ENCODE measurements at places on chromosomes 12 and 14.

GRCh38 chr12:124480469-124481256, 86.7 kb downstream of the NCOR2 start:
- peak; percentile 79 for DNase-seq

DNA sequence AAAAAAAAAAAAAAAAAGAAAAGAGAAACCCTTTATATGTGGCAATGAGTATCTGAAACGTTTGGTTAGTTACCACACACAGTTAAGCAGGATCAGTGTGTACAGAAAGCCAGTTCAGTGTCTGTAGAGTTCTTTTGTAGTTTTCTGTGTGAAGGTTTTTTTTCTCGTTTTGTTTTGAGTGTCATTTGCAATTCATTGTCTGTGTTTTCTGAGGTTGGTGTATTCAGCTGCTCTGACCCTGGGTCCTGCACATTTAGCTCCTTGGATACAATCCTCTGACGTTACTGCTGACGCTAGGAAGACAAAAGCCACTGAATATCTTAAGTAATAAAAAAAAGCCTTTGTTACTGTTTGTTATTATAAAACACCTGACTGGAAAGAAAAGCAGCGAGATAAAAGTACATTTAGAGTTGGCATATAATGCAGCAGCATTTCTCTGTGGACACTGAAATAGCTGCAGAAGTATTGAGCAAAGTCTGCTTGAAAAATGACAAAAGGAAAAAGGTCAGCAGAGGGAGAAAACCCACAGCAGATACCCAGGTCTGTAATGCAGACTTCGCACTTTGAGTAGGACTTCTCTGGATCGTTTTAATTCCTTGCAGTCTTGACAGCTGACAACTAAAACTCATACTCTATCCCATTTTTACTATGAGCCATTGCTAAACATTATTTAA, 89.0 kb downstream of the POLR3B start:
- DNase-seq = no peak

DNA sequence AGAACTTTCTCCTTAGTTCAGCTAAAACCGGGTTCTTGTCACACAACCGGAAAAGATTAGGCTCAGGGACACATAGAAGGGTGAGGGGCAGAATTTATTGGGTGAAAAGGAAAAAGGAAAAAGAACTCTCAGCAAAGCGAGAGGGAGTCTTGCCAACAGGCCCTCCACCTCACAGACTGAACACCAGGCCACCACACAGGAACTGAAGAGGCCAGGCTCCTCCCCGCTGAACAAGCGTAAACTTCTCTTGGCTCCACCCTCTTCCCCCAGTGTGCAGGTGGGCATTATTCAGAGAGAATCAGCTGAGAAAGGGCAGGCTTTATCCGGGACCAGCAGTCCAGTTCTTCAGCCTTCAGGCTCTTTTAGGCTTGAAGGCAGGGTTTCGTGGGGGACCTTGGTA, 125.6 kb upstream of the FGD4 start:
- no peak for DNase-seq

- DNase-seq = no peak
Measured at GRCh38 chr12:65121049-65121955, at the start of gene WIF1. TSS of gene WIF1 (minus strand) at chr12:65121305. CDS start at chr12:65121191, 114 bp downstream.

DNA sequence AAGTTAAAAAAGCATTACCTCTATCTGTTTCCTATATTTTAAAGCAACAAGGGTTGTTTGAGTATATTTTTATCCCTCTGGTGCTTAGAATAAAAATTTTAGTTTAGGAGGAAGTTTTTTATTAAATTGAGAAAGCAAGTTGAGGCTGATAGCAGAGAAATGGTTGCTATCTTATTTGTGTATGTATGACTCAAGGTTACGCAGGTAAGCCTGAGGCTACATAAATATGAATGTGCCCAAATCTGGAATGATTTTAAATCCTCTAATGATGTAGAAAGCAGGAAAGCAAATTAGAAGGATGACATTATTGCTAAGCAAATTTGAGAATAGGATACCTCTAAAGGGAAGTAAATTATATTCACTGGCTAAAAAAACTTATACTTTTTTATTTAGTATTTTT, 109.8 kb downstream of the ACSS3 start:
- DNase-seq = no peak

DNA sequence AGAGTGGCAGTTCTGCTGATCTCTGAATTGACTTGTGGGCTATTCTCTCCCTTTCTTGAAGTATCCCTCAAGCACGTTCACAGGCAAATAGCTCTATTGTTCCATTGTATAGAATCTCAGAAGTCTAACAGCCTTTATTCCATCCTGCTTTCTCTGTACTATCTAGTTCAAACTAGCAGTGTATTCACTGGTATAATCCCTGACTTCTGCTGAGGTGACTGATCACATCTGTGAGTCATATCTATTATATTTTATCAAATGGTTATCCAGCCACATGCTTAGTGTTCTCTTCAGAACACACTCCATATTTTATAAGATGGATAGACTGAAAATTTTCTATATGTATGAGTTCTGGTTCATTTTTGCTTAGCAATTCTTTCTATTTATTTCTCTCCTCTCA, 866.1 kb downstream of the C12orf50 start:
- DNase-seq = no peak

GRCh38 chr12:65430006-65430405, 151.5 kb downstream of the MSRB3 start:
- no peak for DNase-seq

DNA sequence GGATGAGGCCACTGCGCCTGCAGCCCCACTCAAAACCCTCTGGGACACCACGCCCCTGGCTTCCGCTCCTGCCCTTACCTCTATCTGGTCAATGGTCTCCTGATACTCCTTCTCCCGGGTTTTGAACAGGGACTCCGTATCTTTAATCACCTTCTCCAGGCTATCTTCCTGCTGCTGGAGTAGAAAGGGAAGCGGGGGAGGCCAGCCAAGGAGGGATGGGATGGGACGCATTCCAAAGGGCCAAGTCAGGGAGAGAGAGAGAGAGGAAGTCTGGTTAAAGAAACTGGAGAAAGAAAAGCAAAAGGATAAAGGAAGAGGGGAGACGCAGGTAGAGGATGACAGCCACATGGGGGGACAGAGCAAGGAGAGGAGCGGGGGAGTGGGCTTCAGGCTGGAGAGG, 7.9 kb downstream of the IFFO1 start:
- no peak for DNase-seq

GRCh38 chr14:32134448-32135097, 57.5 kb downstream of the ARHGAP5 start:
- DNase-seq = no peak

DNA sequence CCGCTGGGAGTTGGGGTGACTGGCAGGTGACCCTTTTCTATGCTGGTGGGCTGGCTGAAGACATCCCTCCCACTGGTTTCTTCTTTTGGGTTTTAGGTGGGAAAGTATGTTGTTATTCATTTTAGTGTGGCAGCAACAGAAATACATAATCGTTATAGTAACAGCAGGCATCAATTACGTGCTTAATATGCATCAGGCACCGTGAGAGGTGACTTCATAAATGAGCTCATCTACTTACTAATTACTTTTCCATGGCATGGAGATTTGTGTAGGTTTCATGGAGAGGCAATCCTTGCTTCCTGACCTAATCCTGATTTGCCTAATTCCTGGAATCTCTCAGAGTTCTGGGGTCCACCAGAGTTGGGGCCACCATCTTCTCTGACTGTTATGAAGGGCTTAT, 13.4 kb upstream of the CELA1 start:
- no peak for DNase-seq

DNA sequence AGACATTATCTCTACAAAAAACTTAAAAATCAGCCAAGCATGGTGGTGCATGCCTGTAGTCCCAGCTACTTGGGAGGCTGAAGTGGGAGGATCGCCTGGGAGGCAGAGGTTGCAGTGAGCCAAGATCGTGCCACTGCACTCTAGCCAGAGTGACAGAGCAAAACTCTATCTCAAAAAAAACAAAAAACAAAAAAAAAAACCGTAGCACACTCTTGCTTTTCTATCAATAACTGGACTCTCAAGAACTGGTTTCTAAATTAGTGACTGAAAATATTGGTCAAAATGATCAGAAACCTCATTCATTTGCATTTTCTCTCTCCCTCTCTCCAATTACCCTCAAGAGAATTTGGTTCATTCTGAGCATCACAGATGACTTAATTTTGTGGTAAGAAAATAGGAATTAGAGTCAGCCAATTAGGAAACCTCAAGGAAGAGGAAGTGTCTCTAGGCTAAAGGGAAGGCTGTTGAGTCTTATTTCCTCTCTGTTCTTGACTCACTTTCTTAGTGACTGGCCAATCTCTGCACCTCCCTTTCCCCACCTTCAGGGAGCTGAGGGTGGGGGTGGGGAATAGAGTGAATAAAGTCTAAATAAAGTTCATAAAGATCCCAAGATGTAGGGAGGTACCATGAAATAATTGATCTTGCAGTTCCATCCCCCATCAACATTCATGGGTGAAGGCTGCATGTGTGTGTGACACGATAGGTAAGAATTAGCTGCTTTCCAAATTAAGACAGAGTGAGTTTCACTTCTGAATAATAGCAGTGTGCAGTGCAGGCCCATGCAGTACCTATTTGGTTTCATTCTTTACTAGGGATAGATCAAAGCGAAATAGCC, 6.8 kb upstream of the PSMA6 start:
- no peak for DNase-seq

DNA sequence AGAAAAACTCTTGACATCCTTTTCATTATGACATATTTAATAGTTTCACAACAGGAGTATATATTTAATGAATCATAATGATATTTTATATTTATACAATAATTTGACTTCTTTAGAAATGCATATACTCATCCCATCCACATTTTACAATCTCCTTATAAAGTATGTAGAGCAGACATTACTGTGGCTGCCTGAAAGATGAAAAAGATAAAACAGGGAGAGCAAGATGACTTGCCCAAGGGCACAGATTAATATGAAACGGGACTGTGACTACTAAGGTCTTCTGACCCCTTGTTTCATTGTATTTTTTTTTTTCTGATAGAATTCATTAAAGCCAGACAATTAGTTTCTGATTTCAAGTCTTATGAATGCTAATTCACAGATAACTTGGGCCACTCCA, 293.6 kb downstream of the SOX5 start:
- DNase-seq = no peak

DNA sequence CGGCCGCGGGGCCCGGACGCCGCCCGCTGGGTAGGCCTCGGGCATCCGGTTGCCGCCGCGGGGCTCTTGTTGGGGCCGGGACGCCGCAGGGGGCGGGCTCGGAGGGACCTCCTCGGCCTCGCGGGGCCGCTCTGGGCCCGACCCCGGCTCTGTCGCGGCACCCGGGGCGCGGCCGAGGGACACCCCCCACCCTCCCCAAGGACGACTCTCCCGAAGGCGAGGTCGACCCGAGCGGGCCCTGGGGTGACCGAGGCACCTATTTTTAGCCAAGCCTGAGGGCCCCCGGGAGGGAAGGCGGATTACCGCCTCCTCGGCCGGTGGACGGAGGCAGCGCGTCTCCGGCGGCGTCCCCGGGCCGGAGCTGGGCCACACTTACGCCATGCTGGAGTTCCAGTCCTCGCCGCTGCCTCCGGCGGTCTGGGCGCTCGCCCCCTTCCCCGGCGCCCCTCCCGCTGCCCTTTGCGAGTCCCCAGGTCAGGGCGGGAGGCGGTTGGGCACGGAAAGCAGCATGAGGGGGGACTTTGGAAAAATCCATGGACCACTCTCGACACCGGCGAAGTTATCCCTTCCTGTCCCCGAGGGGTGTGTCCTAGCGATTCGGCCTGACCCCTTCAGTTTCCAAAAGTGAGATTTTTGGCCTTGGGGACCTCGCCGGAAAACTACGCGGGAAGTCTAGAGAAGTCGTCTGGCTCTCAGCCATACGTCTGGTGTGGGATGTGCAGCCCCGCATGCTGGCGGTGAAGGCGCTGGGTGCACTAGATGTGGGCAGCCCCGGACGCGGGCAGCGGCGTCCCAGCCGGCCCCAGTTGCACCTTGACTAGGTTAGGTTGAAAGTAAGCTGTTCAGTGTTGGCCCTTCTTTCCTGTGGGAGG, 699 bp downstream of the KTN1 start:
- DNase-seq = no peak

- DNase-seq = no peak
Measured at GRCh38 chr12:106345746-106346145, 11.8 kb upstream of the POLR3B start.

- DNase-seq = no peak
Measured at GRCh38 chr14:72847721-72848120, 46.2 kb downstream of the DPF3 start.

GRCh38 chr12:110109037-110109836, 14.9 kb upstream of the IFT81 start:
- DNase-seq = peak; percentile 99

GRCh38 chr14:75812622-75813021, 151.6 kb downstream of the TTLL5 start:
- DNase-seq = no peak

- DNase-seq = peak; percentile 32
Measured at GRCh38 chr14:102050625-102051024, 36.2 kb downstream of the HSP90AA1 start.

DNA sequence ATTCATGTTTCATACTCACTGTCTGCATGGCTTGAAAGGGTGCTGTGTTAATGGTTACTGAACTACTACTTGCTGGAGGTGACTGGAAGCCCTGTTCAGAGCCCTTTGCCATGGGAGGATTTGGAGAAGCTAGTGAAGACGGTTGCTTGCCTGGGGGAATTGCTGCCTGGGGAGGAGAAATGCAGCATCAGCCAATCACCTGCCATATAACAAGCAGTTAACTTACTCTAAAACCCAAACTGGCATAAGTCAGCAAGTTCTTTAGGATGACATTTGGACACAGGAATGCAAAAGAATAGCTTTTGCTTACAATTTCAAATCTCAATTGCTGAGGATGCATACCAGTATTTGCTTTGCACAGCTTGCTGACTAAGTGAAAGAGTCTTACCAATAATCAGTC, 23.4 kb upstream of the IPO8 start:
- peak; percentile 72 for DNase-seq

DNA sequence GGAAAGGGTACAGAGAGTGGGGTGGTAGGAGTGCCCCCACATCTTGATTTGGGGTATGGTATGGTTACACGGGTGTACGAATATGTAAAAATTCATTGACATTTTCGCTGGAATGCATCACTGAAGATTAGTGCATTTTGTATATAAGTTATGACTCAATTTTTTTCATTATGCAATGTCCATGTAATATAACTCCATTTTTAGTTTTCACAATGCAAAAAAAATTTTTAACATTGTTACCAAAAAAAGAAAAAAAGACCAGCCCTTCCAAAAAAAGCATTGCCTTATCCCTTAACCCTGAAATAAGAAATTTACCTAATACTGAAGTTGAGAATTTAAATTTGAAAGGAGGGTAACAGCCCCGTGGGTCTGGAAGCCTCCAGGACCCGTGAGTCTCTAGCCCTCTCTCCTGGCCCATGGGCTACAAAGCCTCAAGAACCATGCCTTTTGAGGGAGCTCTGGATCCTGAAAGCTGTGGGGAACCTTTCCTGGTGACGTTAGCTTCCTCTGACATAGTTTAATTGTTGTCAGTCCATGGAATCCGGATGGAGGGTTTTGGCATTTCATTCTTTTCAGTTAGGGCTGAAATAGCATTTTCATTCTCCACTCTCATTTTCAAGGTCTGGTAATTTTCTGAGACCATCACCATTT, 55.6 kb upstream of the ACTN1 start:
- no peak for DNase-seq

GRCh38 chr14:55771242-55771981, 191.4 kb downstream of the KTN1 start:
- no peak for DNase-seq

GRCh38 chr12:6364044-6364374, 11.4 kb downstream of the SCNN1A start:
- DNase-seq = no peak

- DNase-seq = no peak
Measured at GRCh38 chr14:57169901-57170300, 98.8 kb downstream of the EXOC5 start.

GRCh38 chr12:34598851-34599529, 576.7 kb downstream of the ALG10 start:
- DNase-seq = no peak

GRCh38 chr12:115930336-115930735, 347.2 kb downstream of the MED13L start:
- no peak for DNase-seq
